ENCODE measurements at places on chromosomes 2 and 18. TPM values are rescaled to one million over a fixed set of nuclear protein-coding genes. Genes with fewer than 3 reads are reported as not detected.

GRCh38 chr18:59940068-59940467 is 40.3 kb downstream of the PMAIP1 start:
- no peak overlapping the region for H3K4me3 ChIP-seq
- no peaks in the 10 kb centered on the region for H3K27me3 ChIP-seq
- H3K27ac ChIP-seq, result no peak overlapping the region
- no peaks in the 10 kb centered on the region for H3K36me3 ChIP-seq

DNA sequence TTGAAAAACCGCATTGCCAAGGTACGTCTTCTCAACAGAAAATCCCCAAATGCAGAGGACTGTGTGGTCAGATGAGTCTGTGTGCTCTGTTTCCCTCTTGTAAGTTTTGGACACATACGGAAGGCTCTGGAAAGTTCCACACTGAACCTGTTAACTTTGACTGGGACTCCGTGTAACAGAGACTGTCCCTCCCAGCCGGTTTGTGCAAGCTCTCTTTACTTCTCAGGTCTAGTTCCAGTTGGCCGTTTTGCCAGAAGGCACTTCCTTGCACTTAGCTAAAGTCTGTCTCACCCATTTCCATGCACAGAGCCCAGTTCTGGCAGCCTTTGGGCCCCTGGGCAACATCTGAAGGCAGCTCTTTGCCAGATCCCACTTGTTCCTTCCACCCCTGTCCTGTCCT is 22.0 kb downstream of the EFHD1 start:
- H3K36me3 ChIP-seq, result no peaks in the 10 kb centered on the region
- no peak overlapping the region for H3K27ac ChIP-seq
- H3K4me1 ChIP-seq, result no peaks in the 10 kb centered on the region
- no peak for DNase-seq
- no peaks in the 10 kb centered on the region for H3K27me3 ChIP-seq
- H3K4me3 ChIP-seq, result no peak overlapping the region

- H3K36me3 ChIP-seq, result no peaks in the 10 kb centered on the region
- H3K27me3 ChIP-seq, result no peaks in the 10 kb centered on the region
- no peak overlapping the region for H3K27ac ChIP-seq
- DNase-seq, result peak; percentile 86
Measured at GRCh38 chr2:197092431-197092830, 165.9 kb upstream of the PGAP1 start.

- no peak for DNase-seq
- H3K4me3 ChIP-seq, result no peak overlapping the region
- no peaks in the 10 kb centered on the region for H3K36me3 ChIP-seq
- no peaks in the 10 kb centered on the region for H3K4me1 ChIP-seq
Measured at GRCh38 chr2:234587341-234588053, 90.6 kb upstream of the ARL4C start.

- no peaks in the 10 kb centered on the region for H3K36me3 ChIP-seq
- no peaks in the 10 kb centered on the region for H3K4me1 ChIP-seq
- H3K27me3 ChIP-seq, result no peaks in the 10 kb centered on the region
- no peak overlapping the region for H3K4me3 ChIP-seq
- H3K27ac ChIP-seq, result no peak overlapping the region
Measured at GRCh38 chr18:21489119-21489750, 111.3 kb downstream of the ESCO1 start.

DNA sequence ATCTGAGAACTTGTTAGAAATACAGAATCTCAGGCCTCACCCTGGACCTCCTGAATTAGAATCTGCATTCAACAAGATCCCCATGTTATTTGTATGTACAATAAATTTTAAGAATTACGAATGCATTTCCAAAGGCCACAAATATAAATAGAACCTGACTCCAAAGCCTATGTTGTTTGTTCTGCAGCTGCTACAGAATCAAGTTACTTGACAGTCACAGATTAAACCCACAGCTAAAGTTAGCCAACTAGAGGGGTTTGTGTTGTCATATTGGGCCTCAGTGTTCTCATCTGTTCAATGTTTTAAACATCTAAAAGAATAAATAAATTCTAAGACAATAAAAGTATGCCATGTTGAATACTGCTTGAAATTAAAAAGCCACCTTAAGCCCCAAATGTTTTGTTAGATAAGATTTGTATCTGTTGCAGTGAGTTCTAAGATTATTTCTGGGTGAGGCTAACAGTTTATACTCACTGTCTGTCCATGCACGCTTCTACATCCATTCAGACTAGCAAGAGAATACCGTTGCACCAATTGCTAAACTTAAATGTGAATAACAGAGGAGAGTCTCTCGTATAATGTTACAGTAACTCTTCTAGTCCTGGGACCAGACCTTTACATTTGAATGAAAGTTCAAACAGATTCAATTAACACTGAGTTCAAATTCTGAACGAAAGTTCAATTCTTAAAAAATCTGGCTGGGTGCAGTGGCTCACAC is 200.4 kb downstream of the MEMO1 start:
- DNase-seq, result no peak
- H3K36me3 ChIP-seq, result no peaks in the 10 kb centered on the region
- H3K4me1 ChIP-seq, result no peaks in the 10 kb centered on the region

The FHOD3 gene
- 7.4 TPM for total RNA-seq
